Stimulated activated CD8-positive, alpha-beta memory T cell treated with anti-CD3 and anti-CD28 coated beads, Interleukin-4, amount 100 ng/mL, for 1 hour (primary cell): ENCODE measurements at places on chromosomes 5 and 9.

DNA sequence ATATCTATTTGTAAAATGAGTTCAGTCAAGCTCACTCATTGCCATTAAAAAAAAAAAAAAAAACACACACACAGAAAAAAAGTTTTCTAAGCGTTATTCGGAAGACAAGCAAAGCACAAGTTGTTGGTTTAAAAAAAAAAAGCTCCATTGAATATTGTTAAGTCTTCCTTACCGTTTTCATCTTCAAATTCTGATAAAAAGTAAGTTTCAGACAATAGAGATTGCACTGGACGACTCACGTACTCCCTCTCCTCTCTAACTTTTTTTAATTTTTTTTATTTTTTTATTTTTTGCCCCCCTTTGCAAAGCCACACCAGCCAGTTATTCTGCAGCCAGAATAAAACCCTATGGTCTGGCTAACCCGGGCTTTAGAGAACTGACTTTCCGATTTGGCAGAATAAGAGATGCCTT is 544 bp downstream of the ADAMTS6 start:
- DNase-seq: no peak

GRCh38 chr5:43046474-43046873 is 6.4 kb upstream of the ANXA2R start:
- DNase-seq: no peak

DNA sequence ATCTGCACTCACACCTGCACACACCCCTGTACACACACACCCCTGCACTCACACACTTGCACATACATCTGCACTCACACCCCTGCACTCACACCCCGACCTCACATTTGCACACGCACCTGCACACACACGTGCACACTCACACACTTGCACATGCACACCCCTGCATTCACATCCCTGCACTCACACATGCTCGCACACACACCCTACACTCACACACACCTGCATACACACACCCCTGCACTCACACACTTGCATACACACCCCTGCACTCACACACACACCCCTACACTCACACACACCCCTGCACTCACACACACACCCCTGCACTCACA is 27.5 kb downstream of the GLT6D1 start:
- no peak for DNase-seq

DNA sequence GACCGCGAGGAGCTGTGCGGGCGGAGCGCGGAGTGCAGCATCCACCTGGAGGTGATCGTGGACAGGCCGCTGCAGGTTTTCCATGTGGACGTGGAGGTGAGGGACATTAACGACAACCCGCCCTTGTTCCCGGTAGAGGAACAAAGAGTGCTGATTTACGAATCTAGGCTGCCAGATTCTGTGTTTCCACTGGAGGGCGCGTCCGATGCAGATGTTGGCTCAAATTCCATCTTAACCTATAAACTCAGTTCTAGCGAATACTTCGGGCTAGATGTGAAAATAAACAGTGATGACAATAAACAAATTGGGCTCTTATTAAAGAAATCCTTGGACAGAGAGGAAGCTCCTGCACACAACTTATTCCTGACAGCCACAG is 590 bp downstream of the PCDHA6 start:
- no peak for DNase-seq

DNA sequence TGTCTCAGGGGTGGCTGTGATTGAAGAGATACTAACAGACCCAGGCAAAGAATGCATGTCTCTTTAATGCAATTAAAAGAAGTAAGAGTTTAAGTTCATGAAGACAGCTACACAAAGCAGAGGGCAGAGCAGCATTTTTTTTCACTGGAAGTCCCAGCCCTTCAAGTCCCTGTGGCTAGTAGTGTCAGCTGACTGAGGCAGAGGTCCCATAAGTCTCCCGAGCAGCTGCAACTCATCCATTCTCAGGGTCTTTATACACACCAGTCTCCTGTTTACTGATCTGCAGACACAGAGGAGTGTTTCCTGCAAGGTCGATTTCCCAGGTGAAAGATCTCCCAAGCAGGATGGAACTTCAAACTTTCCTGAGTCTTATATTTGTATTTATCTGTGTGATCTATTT is 169.4 kb upstream of the GLRA1 start:
- DNase-seq: no peak

GRCh38 chr5:81391-82021 is 10.5 kb upstream of the PLEKHG4B start:
- no peak for DNase-seq

GRCh38 chr9:129774791-129775447 is 22.1 kb upstream of the PTGES start:
- DNase-seq: no peak
